ENCODE measurements at places on chromosomes 1 and 21.

- peak; percentile 50 for DNase-seq
These were observed 90.8 kb downstream of the GTF2B start for GRCh38 chr1:88800382-88801051.

- peak; percentile 32 for DNase-seq
These were observed 15.9 kb downstream of the COL8A2 start for GRCh38 chr1:36109041-36109679.

GRCh38 chr1:235423214-235423652 is 56.0 kb downstream of the TBCE start:
- DNase-seq: no peak

DNA sequence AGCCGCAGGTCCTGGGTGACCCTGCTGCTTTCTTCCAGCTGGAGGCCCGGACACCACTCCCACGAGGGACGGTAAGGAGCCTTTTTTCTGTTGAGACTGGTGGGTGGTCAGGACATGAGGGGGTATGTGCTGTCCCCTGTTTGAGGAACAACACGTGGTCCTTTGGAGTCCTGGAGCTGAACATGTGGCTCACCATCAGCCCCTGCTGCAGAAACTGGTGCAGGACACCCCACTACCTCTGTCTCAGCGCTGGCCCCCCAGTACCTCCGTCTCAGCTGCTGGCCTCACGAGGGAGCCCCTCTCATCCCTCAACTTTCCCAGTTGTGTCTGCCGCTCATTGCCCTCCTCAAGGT is 34.7 kb downstream of the SLC19A1 start:
- DNase-seq: no peak

GRCh38 chr1:4605158-4605557 is 49.3 kb upstream of the AJAP1 start:
- no peak for DNase-seq

DNA sequence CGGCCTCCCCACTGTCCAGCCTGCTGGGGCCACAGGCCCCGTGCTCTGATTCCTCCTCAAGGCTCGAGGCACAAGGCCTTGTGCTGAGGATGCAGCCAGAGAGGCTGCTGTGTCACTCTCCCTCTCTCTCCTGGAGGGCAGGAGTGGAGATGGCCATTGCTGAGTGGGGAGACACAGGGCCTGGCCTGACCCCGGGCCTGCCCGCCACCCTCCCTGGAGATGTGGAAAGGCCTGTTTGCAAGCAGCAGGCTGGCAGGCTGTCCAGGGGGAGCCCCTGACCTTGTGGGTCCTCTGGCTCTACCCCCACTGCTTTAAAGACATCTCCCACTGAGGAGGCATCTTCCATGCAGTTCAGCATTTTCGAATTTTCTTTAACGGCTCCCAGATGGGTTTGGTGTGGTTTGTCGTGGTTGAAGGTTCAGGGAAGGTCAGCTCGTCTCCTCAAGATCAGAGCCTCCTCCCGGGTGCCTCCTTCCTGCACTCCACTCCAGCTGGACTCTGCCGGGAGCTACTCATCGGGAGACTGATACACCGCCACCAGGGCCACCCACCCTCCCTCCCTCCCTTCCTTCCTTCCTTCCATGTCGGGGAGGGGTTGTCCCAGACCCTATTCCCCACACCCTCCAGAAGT is 69.1 kb downstream of the SPSB1 start:
- DNase-seq: no peak

DNA sequence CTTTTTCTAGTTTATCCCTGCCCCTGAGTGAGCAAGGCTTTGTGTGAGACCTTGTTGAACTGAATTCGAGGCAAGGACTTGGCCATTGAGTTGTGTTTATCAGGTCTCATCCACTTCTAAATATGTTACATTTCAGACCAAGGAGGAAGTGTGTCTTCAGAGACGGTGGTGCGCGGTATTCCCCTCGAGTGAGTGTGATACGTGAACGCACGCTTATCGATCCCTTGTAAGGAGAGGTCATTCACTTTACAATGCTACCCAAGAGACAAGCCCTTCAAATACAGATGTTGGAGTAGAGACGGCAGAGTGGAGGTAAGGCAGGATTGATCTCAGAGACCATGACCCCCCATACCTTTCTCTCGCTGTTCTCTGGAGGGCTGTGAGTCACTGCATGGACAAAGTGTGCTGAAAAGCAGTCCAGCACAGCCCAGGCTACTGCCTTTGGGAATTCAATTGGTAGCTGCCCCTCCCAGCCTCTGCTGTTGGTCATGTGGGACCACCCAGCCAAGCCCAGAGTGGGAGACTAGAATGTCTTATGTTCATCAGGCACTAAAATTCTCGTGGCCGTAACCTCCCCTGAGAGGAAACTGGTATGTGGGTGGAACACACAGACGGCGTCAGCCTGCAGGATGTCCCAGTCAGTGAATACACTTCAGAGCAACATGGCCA is 16.3 kb upstream of the MTARC1 start:
- no peak for DNase-seq

DNA sequence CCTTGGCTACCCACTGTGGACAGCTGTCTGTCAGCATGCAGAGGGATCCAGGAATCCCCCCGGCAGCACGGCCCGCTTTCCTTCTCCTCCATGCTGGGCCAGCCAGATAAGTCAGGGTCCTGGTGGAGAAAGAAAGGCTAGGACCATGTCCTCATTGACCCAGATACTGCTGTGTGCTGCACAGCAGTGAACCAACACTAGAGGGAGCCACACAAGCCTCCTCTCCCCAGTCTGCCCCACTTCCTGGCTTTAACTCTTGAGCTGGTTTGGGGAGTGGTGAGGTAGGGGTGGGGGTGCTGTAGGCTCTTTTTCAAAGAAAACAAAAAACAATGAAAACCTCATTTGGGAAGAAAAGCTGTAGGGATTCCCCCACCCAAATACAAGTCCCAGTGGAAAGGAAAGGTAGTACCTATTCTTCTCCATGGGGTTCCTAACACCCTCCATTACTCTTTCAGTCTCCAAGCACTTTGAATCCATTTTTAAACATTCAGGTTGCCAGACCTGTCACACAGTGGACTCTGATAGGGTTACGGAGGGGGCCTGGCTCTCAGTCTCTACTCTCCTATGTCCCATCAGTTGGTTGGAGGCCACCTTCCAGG is 84.9 kb upstream of the CD1D start:
- peak; percentile 11 for DNase-seq

DNA sequence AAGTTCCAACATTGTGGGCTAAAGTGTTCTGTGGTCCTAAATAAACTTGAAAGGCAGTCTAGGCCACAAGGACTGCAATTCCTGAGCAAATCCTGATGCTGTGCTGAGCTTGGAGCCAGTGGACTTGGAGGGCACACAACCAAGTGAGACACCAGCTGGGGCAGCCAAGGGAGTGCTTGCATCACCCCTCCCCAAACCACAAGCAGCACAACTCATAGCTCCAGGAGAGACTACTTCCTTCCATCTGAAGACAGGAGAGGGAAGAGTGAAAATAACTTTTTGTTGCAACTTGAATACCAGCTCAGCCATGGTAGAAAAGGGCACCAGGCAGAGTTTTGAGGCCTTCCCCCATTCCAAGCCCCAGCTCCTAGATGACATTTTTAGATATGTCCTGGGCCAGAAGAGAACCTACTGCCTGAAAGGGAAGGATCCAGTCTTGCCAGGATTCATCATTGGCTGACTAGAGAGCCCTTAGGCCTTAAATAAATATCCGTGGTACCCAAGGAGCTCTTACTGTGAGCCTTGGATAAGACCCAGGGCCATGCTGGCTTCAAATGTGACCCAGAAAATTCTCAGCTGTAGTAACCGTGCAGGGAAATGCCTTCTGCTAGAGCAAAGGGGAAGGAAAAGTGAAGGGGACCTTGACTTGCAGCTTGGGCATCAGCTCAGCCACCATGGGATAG is 35.4 kb upstream of the LRRC8B start:
- DNase-seq: no peak

- DNase-seq: no peak
These were observed 652.5 kb downstream of the KIF26B start for GRCh38 chr1:245807306-245807705.

GRCh38 chr1:31234870-31235269 is 4.8 kb downstream of the NKAIN1 start:
- DNase-seq: no peak

- DNase-seq: no peak
These were observed 4.5 kb downstream of the KRTCAP2 start for GRCh38 chr1:155168456-155169210.

DNA sequence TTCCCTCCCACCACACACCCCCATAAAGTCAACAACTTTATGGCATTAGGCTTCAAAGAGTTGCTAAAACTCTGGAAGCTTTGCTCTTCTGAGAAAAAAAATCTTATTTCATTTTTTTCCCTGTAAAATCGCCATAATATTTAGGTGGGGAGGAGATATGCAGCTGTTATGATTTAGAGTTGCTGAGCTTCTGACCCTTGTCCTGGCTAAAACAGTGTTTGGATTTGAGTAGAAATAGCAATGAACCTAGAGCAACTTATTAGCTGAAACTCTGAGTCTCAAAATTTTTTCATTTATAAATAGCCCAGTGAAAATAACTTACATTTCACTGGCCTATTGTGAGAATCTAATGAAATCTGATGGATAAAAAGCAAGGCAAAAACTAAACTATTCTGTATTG is 482.8 kb upstream of the NFIA start:
- DNase-seq: no peak

DNA sequence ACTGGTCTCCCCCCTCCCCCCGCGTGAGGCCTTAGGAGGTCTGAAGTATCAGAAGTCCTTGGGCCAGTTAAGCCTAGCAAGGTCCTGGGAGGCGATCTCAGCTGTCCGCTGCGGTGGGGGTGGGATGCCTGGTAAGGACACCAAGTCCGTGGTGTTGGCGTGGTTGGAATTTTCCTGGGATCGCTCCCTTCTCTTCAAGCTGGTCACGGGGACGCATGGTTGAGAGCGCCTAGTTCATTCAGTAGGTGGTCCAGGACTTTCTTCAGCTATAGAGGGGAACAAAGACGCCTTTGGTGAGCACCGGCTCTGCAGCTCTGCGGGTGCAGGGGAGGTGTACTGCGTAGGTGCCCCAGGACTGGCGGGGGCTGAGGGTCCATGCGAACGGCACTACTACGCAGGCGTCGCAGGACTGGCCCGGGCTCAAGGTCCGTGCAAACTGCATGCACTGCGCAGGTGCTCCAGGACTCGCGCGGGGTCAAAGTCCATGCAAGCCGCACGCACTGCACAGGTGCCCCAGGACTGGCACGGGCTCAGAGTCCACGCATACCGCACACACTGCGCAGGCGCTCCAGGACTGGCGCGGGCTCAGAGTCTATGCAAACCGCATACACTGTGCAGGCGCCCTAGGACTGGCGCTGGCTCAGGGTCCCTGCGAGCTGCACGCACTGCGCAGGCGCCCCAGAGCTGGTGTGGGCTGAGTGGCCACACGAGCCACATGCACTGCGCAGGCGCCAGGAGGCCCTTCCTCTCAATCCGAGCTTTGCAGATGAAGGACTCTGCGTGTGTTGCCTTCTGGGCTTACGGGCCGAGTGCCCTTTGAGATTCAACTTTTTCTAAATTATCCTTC is 36.6 kb upstream of the HMGN1 start:
- peak; percentile 42 for DNase-seq

GRCh38 chr1:30748699-30749401 is 8.7 kb downstream of the LAPTM5 start:
- DNase-seq: no peak

DNA sequence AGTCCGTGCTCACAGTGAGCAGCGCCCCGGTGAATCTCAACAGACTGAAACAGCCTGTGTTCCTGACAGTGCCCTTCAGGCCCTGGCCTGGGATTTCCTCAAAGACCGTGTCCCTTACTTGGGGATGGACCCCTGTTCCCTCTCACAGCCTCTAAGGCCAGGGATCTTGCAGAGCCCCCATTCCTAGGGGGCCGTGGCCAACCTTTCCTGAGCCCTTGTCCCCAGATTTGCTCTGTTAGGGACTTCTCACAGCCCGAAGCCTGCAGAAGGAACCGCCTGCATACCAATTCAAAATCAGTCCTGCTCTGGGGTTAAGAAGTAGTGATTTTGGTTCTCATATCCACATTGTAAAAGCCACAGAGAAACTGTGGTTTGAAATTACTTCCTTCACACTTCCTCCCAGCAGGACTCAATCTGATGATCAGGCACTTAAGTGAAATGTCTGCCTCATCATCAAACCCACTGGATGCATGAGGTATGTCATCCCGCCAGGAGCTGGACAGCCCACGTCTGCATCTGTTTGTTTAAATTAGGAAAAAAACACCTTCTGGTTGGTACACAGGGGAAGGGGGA is 14.9 kb downstream of the ABCA4 start:
- no peak for DNase-seq

- no peak for DNase-seq
These were observed 66.6 kb downstream of the FAF1 start for GRCh38 chr1:50893466-50893865.

DNA sequence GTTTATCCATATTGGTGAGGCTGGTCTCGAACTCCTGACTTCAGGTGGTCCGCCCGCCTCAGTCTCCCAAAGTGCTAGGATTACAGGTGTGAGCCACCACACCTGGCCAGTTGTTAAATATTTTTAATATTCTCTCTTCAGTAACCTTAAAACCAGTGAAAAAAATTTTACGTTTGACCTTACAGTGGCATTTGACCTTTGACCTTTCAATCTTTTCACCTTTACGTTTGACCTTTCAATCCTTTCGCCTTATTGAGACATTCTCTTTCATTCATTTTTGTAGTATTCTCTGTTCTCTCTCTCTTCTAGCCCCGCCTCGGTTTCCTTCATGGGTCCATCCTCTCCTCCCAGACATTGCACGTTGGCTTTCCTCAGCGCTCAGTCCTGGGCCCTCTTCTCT is 277.9 kb downstream of the DNM3 start:
- no peak for DNase-seq

DNA sequence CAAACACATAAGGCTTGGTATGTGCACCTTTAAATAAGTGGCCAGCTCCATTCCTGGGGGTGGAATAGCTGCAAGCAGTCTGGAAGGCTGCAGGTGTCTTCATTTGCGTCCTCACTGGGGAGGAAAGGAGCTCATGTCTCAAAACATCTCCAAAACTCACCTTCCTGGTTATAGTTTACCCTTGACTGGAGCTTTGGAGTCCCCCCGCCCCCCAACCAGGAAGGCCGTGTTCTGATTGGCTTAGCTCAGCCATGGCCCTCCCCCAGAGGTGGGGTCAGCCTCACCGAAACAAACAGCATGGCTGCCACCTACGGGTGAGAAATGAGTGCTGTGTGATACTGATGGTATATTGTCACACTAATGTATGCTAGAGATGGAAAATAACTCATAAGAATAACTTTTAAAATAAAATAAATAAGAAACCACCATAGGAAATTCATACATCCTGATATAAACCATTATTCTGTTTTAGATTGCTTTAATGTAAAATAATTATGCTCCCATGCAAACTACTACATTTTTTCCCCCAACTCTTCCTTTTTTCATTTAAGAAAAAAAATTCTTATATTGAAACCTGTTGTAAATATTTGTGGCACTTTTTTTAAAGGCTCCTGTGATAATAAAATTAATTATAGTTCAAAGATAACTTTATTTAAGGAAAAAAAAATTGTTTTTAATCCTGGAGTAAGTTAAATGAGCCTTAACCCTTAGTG is 90.8 kb downstream of the ZP4 start:
- no peak for DNase-seq
